ENCODE measurements at places on chromosomes 2 and 18. TPM values are rescaled to one million over a fixed set of nuclear protein-coding genes. Genes with fewer than 3 reads are reported as not detected.

- DNase-seq: no peak
These were observed 208.7 kb upstream of the STK17B start for GRCh38 chr2:196380098-196380497.

DNA sequence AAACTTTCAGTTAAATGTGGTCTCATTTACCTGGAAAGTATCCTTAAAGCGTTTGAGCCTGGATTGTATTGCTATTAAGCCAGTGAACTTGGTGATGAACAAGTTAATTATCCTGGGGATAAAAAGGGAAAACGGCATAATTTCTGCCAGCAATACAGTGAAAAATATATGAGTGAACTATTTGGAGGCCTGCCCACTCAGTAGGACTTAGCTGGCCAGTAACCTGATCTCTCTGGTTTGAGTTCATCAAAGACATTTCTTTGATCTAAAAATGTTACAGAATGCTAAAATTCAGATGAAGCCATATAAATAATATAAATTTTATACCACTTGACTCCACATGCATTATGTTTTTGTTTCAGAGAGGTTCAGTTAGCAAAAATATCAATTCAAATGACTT lies 241.1 kb upstream of the VWC2L start:
- no peak for DNase-seq

DNA sequence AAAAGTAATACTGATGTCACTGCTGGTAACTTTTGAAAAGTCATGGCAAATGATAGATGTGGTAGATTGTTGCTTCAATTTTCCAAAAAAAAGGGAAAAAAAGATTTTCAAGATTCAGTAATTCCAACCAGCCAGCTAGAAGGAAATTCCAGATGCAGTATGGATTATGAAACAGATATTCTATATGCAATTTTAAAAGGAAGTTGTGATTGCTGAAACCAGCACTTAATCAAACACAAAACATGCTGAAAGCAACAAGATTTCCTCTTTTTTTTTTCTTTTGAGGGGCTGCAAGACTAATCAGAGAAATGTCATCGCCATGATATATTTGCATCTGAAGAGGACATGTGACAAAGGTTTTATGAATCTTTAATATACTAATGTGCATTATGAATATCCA lies 5.1 kb upstream of the HNMT start:
- DNase-seq: no peak

Gene MC4R
- total RNA-seq: not detected

DNA sequence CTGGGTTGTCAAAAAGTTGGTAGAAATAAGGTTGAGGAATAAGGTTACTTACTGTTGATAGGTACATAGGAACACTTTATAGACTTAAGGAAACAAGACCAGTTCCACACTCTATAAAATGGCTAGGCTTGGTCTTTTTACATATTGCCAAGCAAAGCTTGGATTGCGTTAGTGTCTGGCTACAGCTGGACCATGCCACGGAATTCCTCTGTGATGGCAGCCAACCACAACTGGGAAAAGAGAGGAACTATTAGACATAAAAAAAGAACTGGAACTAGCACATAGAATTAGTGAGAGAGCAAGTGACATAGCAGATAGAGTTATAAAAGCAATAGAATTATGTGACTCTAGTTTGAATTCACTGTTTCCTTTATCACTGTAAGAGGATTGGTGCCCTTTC lies 17.7 kb upstream of the DPP10 start:
- DNase-seq: peak; percentile 67

Gene EML4
- 25.2 TPM for total RNA-seq

- no peak for DNase-seq
These were observed 670 bp upstream of the MOCOS start for GRCh38 chr18:36186461-36187192.

Gene SERPINB13
- total RNA-seq: not detected

Gene LIMS4
- 21.2 TPM for total RNA-seq

Gene DNAH6
- not detected for total RNA-seq

Data from ascending aorta (tissue), 2 donors.